ENCODE measurements at places on chromosomes 16 and 17. TPM values are rescaled to one million over a fixed set of nuclear protein-coding genes. Genes with fewer than 3 reads are reported as not detected.

DNA sequence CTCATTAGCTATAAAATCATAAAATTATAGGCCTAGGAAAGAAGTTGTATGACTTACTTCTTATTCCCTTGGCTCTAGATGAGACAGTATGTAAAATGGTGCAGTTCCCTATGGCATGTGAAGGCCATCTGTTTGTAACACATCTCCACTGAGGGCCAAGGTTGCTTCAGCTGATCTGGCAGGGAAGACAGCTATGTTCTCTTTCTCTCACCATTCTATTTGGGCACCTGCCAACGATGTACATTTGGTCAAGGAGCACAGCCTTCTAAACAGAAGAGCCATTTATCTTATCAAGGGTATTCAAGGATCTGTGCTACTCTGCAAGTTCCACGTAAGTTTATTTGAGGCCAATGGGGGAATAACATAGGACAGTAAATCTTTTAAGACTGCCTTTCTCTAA, 129.8 kb upstream of the TOM1L1 start:
- no peak for ATAC-seq

DNA sequence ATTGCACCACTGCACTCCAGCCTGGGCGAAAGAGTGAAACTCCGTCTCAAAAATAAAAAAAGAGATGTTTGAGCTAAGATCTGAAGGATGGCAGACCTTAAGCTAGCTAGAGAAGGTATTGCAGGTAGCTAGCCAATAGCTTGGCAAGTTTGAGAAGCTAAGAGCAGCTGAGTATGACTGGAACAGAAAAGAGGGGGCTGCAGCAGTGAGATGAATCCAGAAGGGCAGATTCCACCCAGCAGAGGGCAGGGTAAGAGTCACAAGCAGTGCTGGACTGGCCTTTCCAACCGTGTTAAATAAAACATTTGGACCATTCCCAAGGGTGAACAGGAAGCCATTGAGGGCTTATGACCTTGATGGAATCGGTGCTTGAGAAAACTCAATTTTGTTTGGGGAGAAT, 5.7 kb upstream of the PHAF1 start:
- ATAC-seq, result no peak

- ATAC-seq, result peak; percentile 29
Observed at GRCh38 chr17:15883617-15884111, 61.3 kb upstream of the ADORA2B start.

CRHR1 gene
- 0.71 TPM for total RNA-seq
